ENCODE measurements at places on chromosomes 7 and 10.

- DNase-seq, result no peak
Observed at GRCh38 chr10:71715860-71716259, 3.7 kb downstream of the C10orf105 start.

DNA sequence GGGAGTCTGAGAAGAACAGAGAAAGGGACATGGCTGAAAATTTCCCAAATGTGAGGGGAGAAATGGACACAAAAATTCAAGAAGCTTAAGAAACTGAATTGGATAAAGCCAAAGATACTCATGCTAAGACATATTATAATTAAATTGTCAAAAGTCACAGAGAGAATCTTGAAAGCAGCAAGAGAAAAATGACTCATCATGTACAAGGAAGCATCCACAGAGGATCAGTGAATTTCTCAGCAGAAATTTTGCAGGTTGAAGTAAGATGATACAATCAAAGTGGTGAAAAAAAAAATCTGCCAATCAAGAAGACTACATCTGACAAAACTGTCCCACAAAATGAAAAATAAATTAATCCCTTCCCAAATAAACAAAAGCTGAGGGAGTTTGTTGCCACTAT is 56.8 kb downstream of the MPP7 start:
- DNase-seq, result no peak

- DNase-seq, result no peak
Observed at GRCh38 chr7:121383235-121383910, 12.7 kb downstream of the FAM3C start.

DNA sequence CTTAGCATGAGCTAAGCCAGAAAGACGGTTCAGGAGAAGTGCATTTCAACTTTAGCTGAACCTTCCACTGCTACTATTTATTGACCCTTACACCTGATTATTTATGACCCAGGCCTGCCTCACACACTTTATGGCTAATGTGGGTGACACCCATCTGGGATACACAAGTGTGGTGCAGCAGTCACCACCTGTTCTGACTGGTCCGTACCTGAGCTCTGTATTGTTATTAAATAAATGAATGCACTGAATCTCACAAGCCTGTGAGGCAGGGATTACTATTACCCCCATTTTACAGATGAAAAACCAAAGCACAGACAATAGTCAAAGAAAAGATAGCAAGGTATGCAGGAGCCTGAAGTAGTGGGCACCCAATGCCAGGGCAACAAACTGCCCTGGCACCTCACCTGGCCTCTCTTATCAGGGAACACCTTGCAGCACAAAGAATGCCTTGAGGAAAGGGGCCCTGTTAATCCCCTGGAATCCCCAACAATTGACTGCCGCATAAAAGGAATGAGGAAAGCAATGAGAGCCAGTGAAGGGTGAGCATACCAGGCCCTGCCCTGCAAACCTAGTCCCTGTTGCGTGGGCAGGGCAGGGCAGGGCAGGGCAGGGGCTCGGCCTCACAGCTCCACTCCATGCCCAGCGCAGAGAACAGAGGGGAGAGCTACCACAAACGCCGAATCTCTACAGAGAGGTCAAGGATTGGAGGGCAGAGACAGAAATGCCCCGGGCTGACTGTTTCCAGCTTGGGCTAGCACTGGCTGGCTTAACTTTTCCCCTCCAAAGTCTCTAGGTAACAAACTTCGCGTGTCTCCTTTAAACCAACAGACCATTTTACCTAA is 1.3 kb downstream of the ANXA11 start:
- DNase-seq, result no peak

DNA sequence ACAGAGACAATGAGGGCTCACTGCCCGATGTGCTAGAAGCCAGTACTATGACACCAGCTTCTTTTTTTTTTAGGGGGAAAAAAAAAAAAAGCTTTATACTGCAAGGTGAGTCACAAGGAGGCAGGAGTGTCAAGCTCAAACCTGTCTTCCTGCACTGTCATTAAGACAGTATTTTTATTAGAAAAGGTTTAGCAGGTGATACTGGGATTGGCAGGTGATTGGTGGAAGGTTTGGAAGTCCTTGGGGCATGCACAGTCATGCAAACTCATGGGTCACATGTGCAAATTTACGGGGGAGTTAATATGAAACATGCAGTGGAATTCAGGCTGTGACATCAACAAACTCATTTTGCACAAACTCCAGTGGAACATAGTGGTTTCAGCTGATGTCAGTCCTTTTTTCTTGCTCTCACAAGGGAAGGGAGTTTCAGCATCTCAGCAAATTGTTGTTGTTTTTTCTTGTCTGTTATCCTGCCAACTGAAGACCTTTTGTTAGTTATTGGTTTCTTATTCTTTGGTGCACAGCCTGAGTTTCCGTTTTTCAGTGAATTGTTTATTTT is 530.6 kb downstream of the ANKRD7 start:
- DNase-seq, result no peak

- no peak for DNase-seq
Observed at GRCh38 chr10:101690461-101690860, 4.5 kb downstream of the FBXW4 start.

DNA sequence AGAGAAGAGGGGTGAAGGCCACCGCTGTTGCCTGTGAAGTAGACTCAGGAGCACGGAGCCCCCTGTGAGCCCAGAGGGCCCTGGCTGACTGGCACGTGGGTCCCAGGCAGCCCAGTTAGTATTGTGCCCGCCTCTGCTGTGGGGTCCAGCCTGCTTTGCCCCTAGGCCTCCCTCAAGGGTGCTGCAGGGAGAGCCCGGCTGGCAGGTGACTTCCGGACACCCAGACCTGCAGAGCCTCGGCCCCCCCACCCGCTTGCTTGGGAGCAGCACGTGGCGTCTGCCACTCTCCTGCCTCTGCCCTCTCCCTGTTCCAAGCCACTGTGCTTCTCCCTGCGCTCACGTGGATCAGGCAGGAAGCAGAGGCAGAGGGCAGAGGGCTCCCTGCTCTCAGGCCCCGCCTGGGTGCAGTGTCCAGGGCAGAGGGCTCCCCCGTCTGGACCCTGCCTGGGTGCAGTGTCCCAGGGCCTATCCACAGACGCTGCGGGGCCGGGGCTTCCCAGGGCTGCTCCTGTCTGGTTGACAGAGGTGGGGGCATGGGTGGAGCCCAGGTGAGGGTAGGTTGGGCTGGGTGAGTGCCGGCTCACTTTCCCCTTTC is 88.4 kb downstream of the DNAJB6 start:
- no peak for DNase-seq

- no peak for DNase-seq
Observed at GRCh38 chr7:150904011-150904909, 51.9 kb downstream of the AOC1 start.

DNA sequence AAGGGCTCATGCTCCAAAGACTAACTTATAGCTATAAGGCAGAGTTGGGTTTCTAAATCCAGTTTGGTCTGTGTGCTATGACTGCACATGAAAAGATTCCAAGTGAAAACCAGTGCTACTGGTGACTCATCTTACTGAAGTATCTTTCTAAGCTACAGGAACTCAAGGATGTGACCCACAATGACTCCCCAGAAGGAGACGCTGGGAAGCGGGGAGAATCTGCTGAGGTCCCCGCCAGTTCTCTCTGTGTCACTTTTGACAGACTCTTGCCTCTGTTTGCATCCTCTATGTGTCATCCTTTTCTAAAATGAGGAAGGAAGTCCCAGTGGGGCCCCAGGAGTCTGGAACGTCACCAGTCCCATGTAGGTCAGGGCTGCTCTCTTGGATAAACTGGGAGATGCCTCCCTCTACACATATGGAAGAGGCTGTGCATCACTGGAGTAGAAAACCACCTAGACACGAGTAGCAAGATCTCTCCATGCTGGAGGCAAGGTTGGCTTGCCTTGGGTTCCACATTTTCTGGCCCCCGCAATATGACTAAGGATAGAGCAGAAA is 28.8 kb upstream of the GPR26 start:
- no peak for DNase-seq

GRCh38 chr10:73855413-73855812 is 18.9 kb downstream of the CAMK2G start:
- no peak for DNase-seq

GRCh38 chr7:22604246-22604645 is 104.3 kb upstream of the STEAP1B start:
- no peak for DNase-seq

- no peak for DNase-seq
Observed at GRCh38 chr7:151468217-151469018, 28.5 kb upstream of the CRYGN start.

DNA sequence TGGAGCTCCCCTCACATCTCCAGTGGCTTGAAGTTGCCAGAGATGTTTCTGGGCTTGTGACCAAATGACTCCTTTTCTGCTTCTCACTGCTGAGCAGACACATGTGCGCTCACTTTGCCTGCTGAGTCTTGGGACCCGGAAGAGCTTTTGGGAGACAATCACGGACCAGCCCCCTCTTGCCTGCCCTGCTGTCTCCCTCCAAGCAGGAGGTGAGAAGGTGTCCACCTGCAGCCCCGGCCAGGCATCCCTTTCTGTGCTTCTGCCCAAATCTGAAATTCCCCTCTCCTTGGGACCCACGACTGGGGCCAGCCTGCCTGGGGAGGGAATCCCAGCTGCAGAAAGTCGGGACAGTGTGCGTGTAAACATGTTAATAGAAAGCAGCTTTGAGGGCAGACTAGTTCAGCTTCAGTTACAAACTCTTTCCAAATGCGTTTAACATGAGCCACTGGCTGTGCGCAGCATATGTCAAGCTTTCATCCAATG is 31.7 kb downstream of the HTRA1 start:
- no peak for DNase-seq

GRCh38 chr7:74306730-74307469 is 17.7 kb downstream of the CLIP2 start:
- no peak for DNase-seq

DNA sequence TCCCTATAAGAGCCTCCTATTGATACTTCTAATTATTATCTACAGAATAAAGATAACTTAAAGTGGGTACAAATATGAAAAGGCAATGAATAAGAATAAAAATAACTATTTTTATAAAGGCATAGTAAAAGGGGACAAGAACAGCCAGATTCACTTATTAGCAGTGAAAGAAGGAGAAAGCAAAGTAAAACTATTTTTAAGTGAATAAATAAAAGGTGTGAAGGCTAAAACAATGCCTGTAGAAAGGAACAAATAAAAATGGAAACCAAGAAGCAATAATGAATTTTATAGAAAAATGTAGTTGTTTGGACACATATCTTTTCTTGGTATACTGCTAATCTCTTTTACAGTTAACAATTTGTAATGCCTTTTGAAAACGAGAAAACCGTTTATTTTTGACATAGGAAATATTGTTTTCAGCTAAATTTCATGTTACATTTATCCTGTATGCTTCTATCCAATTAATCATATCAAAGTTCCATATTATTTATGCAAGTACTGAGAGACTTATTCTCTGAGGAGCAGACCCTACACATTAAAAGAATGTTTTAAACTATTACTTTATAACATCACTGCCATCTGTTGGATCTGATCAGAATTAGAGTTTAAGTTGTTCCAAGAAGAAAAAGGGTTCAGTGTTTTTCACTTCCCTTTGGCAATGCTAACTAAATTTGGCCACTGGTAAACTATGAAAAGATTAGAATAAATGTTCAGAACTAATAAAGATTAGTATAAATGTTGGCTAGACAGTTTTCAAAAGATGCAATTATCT is 59.1 kb downstream of the ARMC3 start:
- no peak for DNase-seq

DNA sequence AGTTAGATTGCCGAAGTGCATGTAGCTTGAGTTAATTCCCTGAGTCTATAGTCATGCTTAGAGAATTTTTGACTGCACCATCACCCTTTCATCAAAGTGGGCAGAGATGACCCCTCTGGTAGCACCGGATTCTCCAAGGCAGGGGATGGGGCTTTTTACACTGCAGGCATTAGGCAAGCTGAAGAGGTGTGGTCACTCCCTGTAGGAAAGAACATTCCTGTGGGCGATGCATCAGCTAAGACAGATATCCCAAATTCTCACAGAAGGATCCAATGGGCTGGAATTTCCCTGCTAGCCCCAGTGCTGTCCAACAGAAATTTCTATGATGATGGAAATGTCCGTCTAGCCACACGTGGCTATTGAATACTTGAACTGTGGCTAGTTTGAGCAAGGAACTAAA is 118.2 kb downstream of the ADAM12 start:
- DNase-seq, result no peak

DNA sequence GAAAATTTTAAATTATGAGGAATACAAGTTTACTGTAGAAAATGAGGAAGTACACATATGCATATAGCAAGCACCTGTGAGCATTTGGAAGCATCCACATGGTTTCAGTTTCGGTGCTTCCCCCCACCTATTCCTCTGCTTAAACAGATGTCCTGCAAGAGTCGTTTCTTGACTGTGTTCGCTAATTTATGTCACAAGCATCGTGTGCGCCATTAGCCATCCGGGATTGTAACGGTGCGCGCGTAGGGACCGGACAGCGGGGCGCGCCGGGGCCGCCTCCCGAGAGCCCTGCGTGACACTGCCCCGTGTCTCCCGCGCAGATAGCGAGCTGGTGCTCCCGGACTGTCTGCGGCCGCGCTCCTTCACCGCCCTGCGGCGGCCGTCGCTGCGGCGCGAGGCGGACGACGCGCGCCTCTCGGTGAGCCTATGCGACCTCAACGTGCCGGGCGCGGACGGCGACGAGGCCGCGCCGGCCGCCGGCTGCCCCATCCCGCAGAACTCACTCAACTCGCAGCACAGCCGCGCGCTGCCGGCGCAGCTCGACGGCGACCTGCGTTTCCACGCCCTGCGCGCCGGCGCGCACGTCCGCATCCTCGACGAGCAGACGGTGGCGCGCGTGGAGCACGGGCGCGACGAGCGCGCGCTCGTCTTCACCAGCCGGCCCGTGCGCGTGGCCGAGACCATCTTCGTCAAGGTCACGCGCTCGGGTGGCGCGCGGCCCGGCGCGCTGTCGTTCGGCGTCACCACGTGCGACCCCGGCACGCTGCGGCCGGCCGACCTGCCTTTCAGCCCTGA is 90.9 kb downstream of the NEURL1 start:
- DNase-seq, result peak; percentile 56

DNA sequence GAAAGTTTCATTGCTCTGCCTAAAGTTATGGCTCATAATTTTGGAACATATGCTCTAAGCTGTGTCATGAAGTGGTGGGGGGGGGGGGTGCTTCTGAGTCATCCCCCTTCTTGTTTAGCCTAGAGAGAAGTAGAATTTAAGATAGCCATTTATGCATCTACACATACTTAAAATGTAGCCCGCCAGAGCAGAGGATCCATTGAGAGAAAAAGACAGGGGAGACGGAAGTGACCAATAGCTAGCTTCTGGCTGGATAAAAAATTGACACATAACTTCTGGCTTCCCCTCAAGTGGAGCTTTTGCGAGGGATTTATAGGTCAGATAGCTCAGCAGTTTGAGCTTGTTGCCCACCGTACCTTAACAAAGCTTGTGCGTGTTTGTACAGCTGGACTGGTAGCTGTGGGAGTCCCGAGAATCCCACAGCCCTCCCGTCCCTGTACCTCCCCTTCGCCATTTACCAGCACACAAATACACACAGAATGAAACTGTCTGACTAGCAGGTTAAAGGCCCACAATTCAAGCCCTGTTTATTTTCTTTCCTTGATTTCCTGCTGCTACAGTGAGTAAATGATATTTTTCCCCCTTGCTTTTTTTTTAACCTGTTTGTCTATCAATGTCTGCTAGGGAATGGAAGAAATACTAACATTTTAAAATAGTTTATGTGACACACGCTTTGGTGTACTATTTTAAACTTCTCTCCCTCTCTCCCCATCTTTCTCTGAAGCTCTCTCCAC is 232.6 kb upstream of the FERD3L start:
- no peak for DNase-seq
